ENCODE measurements at places on chromosomes 11 and 22.

DNA sequence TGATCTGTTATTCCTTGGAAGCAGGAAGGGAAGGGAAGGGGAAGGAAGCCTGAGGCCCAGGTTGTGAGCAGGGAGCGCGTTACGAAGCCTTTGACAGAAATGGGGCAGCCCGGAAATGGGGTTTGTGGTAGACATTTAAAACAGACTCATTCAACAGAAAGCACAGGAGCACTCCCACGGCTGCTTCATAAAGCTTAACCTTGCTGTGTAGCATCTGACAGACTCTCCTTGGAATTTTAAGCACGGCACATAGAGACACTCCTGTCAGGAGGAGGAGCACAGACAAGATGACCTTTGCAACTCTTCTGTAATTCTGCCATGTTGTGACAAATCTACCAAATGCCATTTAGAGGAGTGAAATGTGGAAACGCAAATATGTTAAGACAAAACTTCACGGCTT is 131.6 kb downstream of the FBXO7 start:
- no peak for DNase-seq

DNA sequence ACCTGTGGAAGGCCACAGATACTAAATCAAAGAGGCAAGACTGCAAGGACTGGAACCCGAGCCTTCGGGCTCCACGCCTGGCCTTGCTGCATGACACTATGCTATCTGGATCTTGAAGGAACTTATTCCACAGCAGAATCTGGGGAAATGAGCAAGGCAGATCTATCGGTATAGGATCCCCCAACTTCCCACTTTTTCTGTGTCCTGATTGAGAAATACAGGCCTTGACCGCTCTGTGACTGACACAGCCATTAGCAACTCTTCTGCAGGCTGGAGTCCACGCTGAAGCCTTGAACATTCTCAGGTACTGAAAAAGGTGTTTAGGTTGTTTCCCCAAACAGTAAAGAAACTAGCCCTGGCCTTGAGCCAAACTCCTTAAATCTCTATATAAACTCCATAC is 241.2 kb upstream of the NARS2 start:
- no peak for DNase-seq

DNA sequence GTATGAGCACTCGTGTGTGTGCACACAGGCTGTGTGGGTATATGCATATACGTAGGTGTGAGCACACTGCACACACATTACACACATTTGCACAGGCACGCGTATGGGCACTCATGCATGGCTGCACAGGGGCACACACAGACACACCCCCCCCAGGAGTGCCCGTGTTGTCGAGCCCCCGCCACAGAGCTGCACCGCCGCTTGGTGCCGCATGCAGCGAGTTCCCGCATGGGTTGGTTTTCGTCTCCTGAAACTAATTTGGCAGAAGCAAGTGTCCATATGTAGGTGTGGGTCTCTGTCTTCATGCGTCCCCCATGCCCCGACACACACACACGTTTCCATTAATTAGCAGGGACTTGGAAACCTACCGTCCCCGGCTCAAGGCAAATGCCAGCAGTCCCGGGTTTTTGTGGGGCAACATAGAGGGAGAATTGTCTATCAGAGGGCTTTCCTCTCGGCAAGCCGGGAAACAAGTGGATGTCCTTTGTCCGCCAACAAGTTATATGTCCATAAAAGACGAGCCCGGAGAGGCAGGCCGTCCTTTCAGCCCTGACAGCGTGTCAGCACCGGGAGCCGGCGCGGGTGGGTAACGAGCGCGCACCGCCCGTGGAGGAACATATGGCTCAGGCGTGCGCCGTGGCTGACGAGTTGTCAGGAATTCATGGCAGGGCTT is 1291.7 kb downstream of the BRD1 start:
- no peak for DNase-seq

- no peak for DNase-seq
These were observed 99.2 kb downstream of the PTPRJ start for GRCh38 chr11:48079596-48079995.

- DNase-seq = no peak
These were observed 23.6 kb upstream of the MUC5B start for GRCh38 chr11:1199241-1199750.

- DNase-seq = peak; percentile 65
These were observed 3.7 kb downstream of the SLC39A13 start for GRCh38 chr11:47411884-47412746.

GRCh38 chr11:105236664-105237063 is 97.1 kb upstream of the CARD18 start:
- DNase-seq = no peak
